ENCODE measurements at places on chromosomes 4 and X.
A peak's percentile ranks its signal among the peaks of the same experiment; 100 is the strongest.

DNA sequence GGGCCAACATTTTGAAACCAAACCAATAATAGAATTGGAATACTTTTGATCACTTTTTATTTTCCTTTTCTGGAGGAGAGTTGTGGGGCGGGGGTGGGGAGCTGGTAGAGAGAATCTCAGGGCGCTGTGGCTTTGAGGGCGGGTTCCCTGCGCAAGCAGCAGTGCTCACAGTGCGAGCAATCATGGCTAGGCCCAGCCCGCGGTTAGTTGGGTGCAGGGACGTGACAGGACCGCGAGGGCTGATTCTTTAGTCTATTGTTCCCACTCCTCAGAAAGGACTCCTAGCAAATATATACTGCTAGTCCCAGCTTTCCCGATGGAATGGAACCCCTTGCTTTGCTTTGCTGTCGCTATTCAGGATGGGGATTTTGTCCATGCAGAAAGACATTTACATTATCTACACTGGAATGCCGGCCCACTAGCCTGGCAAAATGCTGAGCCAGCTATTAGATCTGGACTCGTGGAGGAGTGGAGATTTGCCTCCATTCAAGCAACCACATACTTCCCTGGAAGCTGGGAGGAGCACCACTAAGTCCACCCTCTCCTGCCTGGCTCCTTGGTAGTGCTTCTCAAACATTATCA, 23.9 kb upstream of the APLN start:
- H3K4me1 ChIP-seq, result no peaks in the 10 kb centered on the region
- H3K27me3 ChIP-seq, result peaks cover 8% of the 10 kb centered on the region
- H3K27ac ChIP-seq, result no peak overlapping the region
- H3K4me3 ChIP-seq, result no peak overlapping the region
- no peaks in the 10 kb centered on the region for H3K36me3 ChIP-seq
- no peak for DNase-seq

DNA sequence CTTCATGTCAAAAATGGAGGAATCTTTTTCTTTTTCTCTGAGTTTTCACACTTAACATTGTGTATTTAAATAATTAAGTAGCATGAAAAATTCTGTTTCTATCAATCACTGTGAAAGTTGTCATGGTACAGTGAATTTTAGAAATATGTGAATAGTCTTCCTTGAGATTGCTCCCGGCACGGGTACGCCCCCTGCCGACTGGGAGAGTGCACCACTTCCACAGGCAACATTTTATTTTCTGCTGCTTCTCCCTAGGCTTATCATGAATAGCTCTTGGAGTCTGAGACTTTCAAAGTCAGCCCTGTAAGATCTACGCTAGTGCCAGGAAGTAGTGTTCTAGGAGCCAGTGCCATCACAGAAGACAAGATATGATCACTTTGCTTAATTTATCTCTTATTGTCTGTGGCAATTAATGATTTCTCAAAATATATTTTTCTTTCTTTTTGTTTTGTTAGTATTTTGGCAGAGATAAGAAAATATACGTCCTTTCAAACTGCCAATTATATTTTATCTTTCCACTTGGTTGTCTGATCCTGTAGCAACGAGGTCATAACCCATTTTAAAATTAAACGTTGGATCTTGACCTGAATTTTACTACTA, 763.8 kb upstream of the AADAT start:
- no peaks in the 10 kb centered on the region for H3K4me1 ChIP-seq
- DNase-seq, result peak; percentile 31
- H3K27me3 ChIP-seq, result no peaks in the 10 kb centered on the region
- H3K27ac ChIP-seq, result no peak overlapping the region

DNA sequence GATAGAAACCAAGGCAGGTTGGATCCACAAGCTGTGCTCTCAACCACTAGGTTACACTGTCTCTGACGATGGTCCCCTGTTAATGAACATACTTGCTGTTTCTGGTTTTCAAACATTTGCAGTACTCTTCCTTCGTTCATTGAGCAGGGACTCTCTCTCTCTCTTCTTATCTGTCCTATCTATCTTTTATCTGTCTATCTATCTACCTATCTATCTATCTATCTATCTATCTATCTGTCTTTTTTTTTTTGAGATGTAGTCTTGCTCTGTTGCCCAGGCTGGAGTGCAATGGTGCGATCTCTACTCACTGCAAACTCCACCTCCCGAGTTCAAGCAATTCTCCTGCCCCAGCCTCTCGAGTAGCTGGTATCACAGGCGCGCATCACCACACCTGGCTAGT, 9.4 kb upstream of the CT47C1 start:
- H3K27me3 ChIP-seq, result no peaks in the 10 kb centered on the region
- peaks cover 3% of the 10 kb centered on the region for H3K4me1 ChIP-seq
- H3K27ac ChIP-seq, result no peak overlapping the region
- no peak for DNase-seq
- H3K36me3 ChIP-seq, result no peaks in the 10 kb centered on the region

DNA sequence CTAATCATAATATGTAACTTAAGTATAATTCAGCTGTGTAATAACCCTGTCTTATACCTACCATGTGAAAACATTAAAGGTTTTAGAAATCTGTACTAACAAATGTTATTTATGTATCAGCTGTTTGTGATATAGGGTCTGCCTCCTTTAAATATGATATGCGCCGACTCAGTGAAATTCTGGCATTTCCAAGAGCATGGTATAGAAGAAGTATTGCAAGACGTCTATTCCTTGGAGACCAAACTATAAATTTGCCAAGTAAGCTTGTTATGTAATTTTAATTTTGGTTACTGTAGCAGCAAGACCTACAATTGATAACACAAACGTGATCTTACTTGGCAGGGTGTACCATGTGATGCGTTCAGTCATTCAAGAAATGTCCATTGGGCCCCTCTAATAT, 32.3 kb upstream of the ADAD1 start:
- H3K4me3 ChIP-seq, result no peak overlapping the region
- H3K36me3 ChIP-seq, result peaks cover 69% of the 10 kb centered on the region
- DNase-seq, result no peak
- H3K27ac ChIP-seq, result no peak overlapping the region
- no peaks in the 10 kb centered on the region for H3K27me3 ChIP-seq
- no peaks in the 10 kb centered on the region for H3K4me1 ChIP-seq

GRCh38 chr4:101958547-101958946, 168.0 kb downstream of the BANK1 start:
- no peak overlapping the region for H3K27ac ChIP-seq
- no peak for DNase-seq
- H3K4me1 ChIP-seq, result peaks cover 9% of the 10 kb centered on the region
- no peak overlapping the region for H3K4me3 ChIP-seq
- no peaks in the 10 kb centered on the region for H3K27me3 ChIP-seq
- H3K36me3 ChIP-seq, result no peaks in the 10 kb centered on the region

- H3K27ac ChIP-seq, result no peak overlapping the region
- no peaks in the 10 kb centered on the region for H3K27me3 ChIP-seq
- H3K36me3 ChIP-seq, result no peaks in the 10 kb centered on the region
- no peak for DNase-seq
Observed at GRCh38 chr4:96016634-96017299, 176.9 kb downstream of the PDHA2 start.

Measured in neuronal stem cell (in vitro differentiated cells).